M059J (cell line): ENCODE measurements at places on chromosomes 5 and 9. TPM values are rescaled to one million over a fixed set of nuclear protein-coding genes. Genes with fewer than 3 reads are reported as not detected.

GABRA6 gene
- total RNA-seq: not detected in 2 replicates

GKAP1 gene
- 4.6 and 9.6 TPM in 2 replicates for total RNA-seq

HAUS6 gene
- 18.8 and 28.4 TPM in 2 replicates for total RNA-seq

XPA gene
- total RNA-seq: 9.5 and 13.9 TPM in 2 replicates

DNA sequence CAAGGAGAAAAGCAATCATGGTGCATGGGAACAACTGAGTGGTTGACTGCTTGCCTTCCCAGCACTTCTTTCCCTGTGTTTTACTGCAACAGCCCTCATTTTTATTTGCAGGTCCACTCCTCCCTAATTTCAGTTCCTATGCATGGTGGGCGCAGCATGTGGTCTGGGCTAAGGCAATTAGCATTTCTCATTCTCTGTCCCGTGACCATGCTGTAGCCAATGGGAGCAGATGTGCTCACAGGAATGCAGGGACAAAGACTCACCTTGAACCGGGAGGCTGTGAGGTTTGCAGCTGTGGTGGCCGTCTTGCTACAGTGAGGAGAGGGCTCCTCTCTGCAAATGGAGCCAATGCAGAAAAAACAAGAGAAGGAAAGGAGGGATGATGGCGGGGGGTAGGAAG lies 315.5 kb downstream of the SLIT3 start:
- no peak for DNase-seq

DNA sequence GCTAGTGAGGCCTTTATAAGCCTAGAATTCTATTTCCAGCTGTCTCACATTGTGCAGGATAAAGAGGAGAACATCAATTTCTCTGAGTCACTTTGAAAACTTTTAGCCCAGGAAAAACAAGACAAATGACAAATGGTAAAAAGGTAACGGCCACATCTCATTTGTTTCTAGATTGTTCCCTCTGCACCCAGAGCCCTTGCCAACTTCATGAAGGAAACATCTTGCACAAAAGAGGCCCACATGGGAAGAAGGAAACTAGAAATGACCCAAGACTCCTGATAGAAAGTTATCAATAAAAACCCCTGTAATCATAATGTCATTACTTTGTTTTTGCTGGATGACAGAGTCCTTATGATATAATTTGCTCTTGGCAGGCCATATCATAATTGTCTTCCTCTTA lies 5.3 kb downstream of the DPYSL3 start:
- DNase-seq: no peak

DNA sequence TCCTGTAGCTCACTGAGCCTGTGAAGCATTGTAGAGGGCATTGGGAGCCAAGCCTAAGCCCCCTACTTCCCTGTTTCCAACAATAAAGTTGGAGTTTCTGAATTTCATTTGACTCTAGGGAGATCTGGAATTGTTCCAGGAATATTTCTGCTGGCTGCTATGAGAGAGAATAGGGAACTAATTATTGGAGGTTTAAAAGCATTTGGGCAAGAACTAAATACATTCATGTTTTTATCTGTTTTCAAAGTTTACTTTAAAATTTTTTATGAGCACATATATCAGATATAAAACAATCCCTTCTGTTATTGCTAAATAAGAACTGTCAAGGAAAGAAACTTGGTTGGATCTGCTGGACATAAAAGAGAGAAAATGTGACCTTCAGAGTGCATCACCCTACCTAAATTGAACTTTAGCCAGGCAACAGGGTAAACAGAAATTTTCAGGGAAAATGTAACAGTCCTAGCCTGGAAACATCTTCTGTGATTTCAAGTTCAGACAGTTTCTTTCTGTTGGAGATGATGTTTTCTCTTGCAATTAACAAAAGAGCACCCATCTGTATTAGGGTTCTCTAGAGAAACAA lies 19.3 kb upstream of the LECT2 start:
- no peak for DNase-seq

DNA sequence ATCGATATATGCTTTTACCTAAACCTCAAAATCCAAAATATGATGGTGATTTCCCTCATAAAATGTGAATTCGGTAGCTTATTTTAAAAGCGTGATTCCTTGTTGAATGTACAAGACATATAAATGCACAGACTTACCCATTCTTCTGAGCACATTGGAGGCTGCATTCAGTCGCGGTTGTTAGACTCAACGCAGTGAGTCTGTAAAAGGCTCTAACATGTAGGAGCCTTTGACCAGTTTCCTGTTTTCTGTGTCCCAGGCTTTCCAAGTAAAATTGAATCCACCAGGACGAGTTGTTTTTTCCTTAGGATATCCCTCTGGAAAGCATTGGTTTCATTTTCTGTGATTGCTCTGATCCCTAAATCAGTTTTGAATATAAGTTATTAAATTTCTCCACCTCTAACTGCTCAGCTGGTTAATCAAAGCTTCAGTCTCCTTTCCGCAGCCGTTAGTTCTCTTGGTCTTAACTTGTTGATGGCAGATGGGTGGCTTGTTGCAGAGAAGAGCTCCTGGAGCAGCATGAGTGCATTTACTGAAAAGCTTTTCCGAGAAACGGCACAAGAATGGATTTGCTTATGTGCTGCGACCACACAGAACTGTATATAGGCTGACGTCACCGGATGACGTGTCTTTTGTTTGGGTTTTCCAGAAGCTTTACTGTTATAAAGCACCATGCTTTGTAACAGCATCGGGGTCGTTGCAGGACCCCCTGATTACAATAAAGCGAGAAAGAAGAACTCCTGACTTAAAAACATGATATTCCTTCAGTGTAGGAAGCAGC lies at the start of gene LRRTM2:
Gene LRRTM2, minus strand, starts transcription at position 565 of the 781 bp plus-strand sequence. Its CDS starts 424 bp downstream, at position 141.
- no peak for DNase-seq

- no peak for DNase-seq
Measured at GRCh38 chr9:133286523-133286922, 11.5 kb upstream of the ABO start.

GRCh38 chr9:136012651-136013050 lies 51.5 kb upstream of the UBAC1 start:
- no peak for DNase-seq

GRCh38 chr5:134878403-134878802 lies 4.2 kb downstream of the TXNDC15 start:
- no peak for DNase-seq

GRCh38 chr9:90659650-90660364 lies 17.2 kb upstream of the DIRAS2 start:
- DNase-seq: peak; percentile 61

GRCh38 chr9:113523421-113524141 lies 60.1 kb downstream of the RGS3 start:
- no peak for DNase-seq

- peak; percentile 75 for DNase-seq
Measured at GRCh38 chr5:69498384-69498783, 5.8 kb downstream of the OCLN start.
